ENCODE measurements at places on chromosomes 6 and 20.

GRCh38 chr6:18161431-18161830 lies 6.2 kb downstream of the KDM1B start:
- DNase-seq, result peak; percentile 47

DNA sequence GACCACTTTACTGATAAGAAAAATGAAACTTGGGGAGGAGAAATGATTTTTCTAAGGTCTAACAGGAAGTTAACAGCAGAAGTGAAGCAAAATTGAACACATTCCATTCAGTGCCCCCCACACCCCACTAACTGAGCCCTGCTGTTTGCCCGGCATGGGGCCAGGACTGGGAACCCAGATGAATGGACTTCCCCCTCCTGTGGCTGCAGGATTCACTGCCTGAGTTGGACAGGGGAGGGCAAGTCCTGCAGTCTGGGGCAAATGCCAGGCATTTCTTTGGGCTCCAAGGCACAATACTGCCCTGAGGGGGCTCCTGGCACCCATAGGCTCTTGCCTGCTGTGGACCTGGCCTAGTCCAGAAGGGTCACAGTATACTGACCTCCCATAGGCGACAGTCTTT lies 28.3 kb downstream of the FYN start:
- DNase-seq, result peak; percentile 60

DNA sequence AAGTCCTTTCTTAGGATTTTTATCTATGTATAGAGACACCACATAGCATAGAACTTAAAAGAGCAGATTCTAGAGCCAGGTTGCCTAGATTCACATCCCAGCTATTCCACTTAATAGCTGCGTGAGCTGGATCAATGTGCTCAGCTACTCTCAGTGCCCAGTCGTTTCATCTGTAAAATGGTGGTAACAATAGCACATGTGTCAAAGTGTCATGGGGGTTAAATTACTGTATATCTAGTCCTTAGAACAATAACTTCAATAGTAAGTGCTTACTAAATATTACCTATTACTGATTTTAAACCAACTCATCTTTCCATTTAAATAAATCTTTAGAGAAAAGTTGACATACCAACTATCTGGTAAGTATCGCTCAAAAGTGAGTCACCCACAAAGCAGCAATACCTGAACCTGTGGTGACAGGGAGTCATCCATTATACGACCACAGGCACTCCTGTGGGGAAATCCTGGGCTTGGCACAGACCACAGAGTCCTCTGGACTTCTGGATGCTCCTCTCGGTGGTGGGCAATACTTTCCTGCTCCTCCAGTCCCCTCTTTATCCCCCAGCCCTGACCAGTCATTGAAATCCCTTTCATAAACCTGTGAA lies 154.8 kb downstream of the PDSS2 start:
- DNase-seq, result no peak

DNA sequence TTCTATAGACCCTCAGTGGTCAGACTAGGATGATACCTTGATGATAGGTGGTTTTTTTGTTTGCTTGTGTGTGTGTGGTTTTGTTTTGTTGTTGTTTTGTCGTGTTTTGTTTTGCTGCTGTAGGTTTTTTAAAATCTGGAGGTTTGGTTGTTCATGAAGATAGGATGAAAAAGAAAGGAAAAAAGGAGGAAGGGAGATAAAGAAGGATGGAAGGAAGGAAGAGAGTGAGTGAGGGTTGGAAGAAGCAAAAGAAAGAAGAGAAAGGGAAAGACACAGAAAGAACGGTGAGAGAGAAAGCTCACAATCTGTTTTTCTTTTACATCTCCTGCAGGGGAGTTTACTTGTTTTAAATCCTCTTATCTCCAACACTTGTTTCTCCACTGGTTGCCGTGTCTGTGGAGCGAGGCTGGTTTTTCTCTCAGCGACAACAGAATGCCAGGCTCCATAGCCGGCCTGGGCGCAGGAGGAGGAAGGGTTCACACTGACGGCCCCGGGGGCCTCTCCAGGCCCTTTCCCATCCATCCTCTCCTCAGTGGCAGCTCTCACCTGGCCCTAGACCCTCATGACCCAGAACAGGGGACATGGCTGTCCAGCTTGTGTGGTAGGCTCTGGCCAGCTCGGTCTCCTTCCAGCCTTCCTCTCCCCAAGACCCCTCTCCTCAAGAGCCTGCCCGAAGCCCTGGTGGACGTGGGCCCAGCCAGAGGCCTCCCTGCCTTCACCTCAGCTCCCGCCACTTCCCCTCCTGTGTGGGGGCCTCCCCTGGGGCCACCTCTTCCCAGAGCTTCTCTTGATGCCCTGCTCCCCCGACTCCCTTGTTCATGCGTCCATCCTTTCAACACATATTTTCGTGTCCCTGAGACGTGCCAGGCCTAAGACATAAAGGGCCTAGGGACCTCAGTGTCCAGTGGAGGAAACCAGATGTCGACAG lies 168.4 kb downstream of the VEGFA start:
- peak; percentile 13 for DNase-seq

DNA sequence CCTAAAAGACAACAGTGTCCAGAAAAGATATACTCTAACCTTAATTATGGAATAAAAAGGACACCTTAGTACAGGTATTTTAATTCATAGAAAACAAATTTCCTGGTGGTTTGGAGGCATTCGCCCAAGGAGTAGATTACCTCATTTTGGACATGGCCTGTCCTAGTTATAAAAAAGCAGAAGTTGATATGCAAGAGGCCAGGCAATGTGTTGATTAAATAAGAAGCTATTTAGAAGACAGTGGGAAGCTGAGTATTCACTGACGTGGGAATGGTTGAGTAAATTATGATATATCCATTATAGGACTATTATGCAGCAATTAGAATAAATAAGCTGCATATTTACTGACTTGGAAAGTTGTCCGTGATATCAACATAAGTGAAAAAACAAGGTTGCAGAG lies 314.9 kb downstream of the ALDH8A1 start:
- no peak for DNase-seq

DNA sequence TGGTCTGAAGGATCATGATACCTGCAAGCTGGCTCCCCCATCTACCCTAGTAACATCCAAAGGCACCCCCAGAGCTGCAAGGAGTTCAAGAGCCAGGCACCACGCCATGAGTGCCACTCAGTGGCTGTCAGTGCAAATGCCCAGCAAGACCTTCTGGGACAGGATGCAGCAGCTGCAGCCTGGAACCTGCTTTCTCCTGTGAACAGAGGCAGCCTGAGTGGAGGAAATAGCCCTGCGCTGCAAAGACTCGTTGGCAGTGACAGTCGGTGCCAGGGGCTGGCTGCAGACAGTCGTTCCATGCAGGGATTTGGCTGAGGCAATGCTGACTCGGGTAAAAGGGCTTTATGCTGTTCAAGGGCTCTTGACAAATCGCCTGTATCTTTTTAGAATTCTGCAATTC lies 15.7 kb upstream of the SSTR4 start:
- no peak for DNase-seq

DNA sequence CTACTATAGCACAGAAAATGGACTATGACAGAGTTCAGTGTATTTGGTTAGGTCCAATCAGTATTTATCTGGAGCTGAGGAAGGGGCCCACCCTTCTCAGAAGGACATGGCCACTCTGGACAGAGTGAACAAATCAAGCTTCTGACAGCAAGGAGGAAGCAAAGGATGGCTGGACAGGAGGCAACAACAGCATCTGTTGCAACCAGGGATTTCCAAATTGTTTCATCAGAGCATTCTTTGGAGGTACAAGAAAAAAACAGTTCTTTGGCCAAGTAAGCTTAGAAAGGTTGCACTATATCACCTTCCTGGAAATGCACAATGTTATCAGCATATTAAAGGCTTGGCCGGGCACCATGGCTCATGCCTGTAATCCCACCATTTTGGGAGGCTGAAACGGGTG lies 118.7 kb upstream of the SLC22A16 start:
- DNase-seq, result no peak

DNA sequence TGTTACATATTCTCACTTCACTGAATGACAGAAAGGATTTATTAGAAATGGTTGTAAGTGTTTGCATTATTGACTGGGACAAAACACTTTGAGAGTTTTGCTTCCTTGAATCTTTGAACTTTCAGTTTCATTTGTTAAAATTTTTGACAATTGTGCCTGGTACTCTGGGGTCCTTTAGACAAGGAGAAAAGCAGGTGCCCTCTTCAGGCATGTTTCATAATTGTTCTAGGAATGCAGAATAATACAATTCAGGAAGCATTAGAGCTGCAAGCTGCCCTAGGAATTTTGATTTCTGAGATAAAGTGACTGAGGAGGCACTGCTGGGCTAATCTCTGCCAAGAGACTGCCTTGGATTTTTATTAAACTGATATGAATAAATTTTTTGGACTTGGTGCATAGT lies 49.7 kb downstream of the TOP1 start:
- peak; percentile 52 for DNase-seq

DNA sequence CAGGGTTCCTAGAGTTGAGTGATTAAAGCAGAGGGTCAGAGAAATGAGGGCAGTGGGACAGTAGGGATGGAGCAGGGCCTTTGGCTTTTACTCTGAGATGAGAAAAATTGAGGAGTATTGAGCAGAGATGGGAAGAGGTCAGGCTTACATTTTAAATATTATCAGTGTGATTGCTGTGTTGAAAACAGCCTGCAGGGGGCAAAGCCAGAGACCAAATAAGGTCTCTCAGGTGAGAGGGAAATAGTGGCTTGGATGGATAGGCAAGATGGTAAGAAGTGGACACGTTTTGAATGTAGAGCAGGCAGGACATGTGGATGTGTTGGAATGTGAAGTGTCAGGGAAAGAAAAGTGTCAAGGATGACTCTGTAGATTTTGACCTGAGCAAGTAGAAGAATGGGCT lies 105.0 kb upstream of the MAP3K7 start:
- no peak for DNase-seq

DNA sequence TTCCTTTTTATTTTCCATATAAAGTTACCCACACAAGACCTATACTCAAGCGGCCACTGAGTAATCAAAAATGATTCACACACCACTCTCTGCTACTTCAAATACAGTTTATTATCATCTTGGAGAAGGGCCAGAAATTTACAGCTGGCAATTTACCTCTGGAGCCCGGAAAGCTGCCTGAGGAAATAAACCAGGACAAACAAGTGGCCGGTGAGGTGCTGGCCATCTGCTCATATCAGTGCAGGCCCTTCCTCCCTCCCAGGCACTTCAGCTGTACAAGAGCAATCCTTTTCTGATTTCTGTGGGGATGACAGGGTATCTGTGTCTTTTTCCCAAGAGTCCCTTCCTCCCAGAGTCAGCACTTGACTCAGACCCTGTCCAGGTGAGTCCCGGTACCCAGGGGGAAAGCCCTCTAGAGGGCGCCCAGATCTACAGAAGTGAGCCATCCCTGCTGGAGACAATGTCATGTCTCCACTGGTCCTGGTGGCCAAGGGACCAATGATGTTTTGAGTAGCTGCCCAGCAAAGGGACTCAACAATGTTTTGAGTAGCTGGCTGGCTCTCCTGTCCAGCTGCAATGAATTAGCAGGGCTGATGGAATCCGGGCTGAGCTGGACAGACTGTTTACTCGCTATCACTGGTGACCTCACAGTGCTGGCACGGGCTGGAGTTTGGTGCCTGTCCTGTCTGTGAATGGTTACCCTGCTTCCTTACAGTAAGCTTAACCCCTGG lies 23.6 kb downstream of the LRP11 start:
- DNase-seq, result peak; percentile 76

DNA sequence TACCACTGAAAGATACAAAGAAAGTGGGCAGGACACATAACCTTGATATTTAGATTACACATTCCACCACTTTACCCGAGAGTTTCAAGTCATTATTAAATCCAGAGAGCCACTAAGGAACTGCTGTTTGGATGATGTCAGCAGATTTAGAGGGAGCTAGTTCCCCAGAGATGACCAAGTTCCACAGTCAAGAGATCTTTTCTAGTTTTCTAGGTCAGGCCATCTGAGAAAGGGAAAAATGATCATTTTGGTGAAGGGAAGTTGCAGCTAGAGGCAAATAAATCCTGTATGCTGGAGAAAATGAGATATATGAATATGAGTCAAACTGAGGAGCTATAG lies 147.8 kb downstream of the HS3ST5 start:
- DNase-seq, result no peak

- peak; percentile 97 for DNase-seq
Observed at GRCh38 chr6:17907406-17908229, 79.8 kb downstream of the KIF13A start.

DNA sequence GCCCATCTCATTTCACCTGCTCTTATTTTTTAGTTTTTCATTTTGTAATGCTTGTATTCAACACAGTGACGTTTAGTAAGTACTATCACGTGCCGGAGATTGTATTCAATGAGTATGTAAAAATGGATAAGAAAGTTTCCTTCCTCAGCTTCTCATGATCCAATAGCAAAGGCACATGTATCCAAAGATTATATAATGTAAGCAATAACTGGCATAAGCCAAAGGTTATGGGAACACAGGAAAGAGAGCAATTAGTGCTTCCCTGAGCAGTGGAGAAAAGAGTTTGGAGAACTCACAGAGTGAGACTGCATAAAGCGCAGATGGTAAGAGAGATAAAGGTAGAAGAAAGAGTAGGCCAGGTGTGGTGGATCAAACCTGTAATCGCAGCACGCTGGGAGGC lies 21.8 kb upstream of the LTV1 start:
- no peak for DNase-seq

DNA sequence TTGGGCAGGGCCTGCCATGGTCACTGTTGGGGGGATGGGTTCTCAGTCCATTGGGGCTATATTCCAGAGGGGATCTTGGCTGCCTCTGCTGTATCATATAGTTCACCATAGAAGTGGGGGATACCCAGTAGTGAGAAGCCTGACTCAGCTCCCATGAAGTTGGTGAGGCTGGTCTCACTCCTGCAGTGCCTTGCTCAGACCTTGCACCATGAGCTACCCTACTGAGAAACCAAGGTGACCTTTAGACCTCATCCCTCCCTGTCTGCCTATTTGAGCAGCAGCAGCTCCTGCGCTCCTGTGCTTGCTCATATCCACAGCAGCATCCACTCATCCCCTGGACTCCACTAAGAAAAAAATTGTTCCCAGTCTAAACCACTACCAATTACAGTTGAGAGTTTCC lies 56.0 kb upstream of the HEY2 start:
- no peak for DNase-seq

DNA sequence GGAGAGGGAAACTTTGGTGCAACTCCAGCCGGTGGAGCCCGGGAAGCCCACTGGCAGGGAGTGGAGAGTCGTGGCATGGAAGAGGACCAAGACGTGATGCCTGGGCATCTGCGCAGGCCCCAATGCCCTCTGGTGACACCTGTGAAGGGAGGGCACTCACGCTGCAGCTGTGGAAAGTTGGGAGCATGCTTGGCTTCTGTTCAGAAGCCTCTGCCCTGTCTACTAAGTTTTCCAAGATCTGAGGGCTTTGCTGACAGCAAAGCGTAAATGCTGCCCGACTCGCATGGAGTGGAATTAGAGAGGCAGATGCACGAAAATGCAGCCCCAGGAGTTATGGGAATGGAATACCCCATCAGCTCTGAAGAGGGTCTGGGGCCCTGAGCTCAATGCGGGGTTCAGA lies 75.7 kb downstream of the SYNDIG1 start:
- no peak for DNase-seq

DNA sequence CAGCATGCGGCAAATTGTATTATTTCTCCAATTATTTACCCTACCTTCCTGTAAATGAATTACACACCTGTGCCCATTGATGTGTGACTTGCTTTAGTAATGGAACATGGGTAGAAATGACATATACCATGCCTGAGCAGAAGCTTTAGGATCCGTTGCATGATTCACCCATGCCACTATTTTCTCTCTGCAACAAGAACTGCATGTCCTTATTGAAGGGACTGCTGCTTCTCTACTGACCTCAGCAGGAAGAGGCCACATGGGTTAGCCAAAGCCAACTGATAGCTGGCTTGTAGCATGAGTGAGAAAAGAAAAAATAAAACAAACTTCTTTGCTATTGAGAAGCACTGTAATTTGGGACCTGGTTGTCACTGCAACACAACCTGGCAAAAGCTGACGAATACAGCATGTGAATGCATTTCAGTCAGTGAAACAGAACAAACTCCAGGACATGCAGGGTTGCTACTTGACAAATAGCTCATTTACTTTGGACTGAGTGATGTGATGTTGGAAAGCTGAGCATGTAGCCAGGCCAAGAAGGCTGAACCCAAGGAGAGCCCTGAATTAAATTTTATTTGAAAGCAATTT lies 99.2 kb downstream of the BCAS1 start:
- DNase-seq, result no peak
